Left lung (tissue), 14 donors: ENCODE measurements at places on chromosomes 7 and 10.

GRCh38 chr7:98107313-98107721, 655 bp downstream of the LMTK2 start:
- H3K4me1 ChIP-seq = peaks cover 13% of the 10 kb centered on the region
- DNase-seq = no peak
- H3K27ac ChIP-seq = peak overlapping the region; percentile 79
- no peaks in the 10 kb centered on the region for H3K27me3 ChIP-seq
- H3K4me3 ChIP-seq = peak overlapping the region; percentile 97
- no peaks in the 10 kb centered on the region for H3K36me3 ChIP-seq

GRCh38 chr10:102368077-102368476, 27.4 kb upstream of the NFKB2 start:
- H3K4me3 ChIP-seq = no peak overlapping the region
- no peak overlapping the region for H3K27ac ChIP-seq

GRCh38 chr10:29144126-29144525, 144.7 kb upstream of the LYZL1 start:
- H3K27me3 ChIP-seq = peaks cover 14% of the 10 kb centered on the region
- H3K4me3 ChIP-seq = no peak overlapping the region
- DNase-seq = no peak
- no peaks in the 10 kb centered on the region for H3K36me3 ChIP-seq
- H3K27ac ChIP-seq = no peak overlapping the region
- H3K4me1 ChIP-seq = no peaks in the 10 kb centered on the region

GRCh38 chr7:138745189-138745588, 44.0 kb upstream of the SVOPL start:
- no peak overlapping the region for H3K27ac ChIP-seq
- H3K27me3 ChIP-seq = no peaks in the 10 kb centered on the region
- H3K36me3 ChIP-seq = no peaks in the 10 kb centered on the region
- H3K4me3 ChIP-seq = no peak overlapping the region
- no peaks in the 10 kb centered on the region for H3K4me1 ChIP-seq

DNA sequence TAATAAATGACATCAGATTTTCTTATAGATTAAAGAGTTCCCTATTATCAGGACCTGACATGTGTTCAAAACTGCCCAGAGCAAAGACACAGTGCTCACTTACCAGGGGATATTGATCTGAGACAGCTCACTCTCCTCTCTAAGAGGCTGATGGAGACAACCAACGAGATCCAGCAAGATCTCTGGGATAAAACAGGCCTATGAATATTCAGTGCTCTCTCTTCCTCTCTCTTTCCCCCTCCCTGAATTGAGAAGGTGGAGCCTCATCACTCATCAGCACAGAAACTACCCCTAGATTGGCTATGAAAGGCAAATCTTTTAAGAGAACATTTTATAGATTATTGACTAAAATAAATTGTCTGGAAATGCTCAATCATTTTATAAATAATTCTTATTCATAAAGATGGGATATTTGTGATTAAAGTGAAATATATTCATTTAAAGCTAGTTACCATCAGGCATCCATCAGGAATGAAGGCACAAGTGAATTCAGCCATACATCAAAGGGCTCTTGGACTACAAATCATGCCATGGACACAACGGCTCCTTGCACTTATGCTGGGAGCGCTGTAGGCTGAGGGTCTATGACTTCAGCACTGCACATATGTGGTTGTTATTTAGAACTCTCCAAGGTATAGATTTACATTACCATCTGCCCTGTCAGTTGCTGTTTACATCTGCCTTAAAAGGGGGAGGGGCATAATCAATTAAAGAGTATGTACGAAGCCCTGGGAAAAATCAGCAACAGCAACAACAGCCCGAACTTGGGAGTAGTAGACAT, 3.4 kb upstream of the PPP1R17 start:
- DNase-seq = no peak
- H3K27ac ChIP-seq = no peak overlapping the region
- H3K4me1 ChIP-seq = peaks cover 6% of the 10 kb centered on the region

- no peaks in the 10 kb centered on the region for H3K27me3 ChIP-seq
- no peak for DNase-seq
- H3K4me1 ChIP-seq = no peaks in the 10 kb centered on the region
- H3K4me3 ChIP-seq = no peak overlapping the region
Measured at GRCh38 chr7:150838965-150839650, 13.2 kb upstream of the AOC1 start.

DNA sequence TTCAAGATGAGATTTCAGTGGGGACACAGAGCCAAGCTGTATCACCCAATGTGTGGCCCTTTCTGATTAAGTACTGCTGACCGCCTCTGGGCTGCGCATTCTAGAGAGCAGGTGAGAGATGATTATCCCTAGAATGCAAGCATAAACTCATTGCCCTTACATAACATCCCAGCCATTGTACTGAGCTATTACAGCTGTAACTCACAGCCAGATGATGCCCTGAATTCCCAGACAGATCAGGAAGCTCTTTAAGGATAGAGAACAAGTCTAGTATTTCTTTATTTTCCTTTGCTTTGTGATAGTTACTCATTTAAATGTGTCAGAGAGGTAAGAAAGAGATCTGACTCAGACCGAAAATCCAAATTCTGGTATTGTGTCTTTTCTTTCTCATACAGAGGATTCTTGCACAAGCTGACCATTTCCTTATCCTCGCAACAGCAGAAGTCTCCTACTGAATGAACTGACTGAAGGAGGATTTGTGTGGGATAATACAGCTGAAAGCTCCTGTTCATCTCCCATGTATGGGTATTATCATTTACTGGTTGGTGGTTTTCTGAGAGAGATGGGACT, 58.4 kb downstream of the ZNF22 start:
- peak overlapping the region; percentile 57 for H3K27ac ChIP-seq
- H3K4me3 ChIP-seq = no peak overlapping the region
- no peak for DNase-seq
- no peaks in the 10 kb centered on the region for H3K4me1 ChIP-seq
- H3K27me3 ChIP-seq = no peaks in the 10 kb centered on the region

GRCh38 chr7:129376076-129376777, 58.0 kb upstream of the STRIP2 start:
- H3K4me1 ChIP-seq = peaks cover 16% of the 10 kb centered on the region
- H3K27me3 ChIP-seq = no peaks in the 10 kb centered on the region
- no peak overlapping the region for H3K4me3 ChIP-seq
- DNase-seq = no peak
- no peaks in the 10 kb centered on the region for H3K36me3 ChIP-seq

- no peaks in the 10 kb centered on the region for H3K27me3 ChIP-seq
- no peaks in the 10 kb centered on the region for H3K36me3 ChIP-seq
- H3K4me3 ChIP-seq = peak within 1 kb of the TSS; percentile 16
- no peak within 1 kb of the TSS for H3K27ac ChIP-seq
Measured at GRCh38 chr7:105581066-105581811, at the start of gene EFCAB10. EFCAB10 (minus strand) TSS chr7:105581493; CDS start chr7:105581463, 30 bp downstream.

GRCh38 chr10:118045837-118046394, 825 bp downstream of the RAB11FIP2 start:
- peaks cover 12% of the 10 kb centered on the region for H3K4me1 ChIP-seq
- H3K27ac ChIP-seq = peak overlapping the region; percentile 94
- H3K4me3 ChIP-seq = peak overlapping the region; percentile 86
- no peaks in the 10 kb centered on the region for H3K36me3 ChIP-seq
- H3K27me3 ChIP-seq = no peaks in the 10 kb centered on the region

DNA sequence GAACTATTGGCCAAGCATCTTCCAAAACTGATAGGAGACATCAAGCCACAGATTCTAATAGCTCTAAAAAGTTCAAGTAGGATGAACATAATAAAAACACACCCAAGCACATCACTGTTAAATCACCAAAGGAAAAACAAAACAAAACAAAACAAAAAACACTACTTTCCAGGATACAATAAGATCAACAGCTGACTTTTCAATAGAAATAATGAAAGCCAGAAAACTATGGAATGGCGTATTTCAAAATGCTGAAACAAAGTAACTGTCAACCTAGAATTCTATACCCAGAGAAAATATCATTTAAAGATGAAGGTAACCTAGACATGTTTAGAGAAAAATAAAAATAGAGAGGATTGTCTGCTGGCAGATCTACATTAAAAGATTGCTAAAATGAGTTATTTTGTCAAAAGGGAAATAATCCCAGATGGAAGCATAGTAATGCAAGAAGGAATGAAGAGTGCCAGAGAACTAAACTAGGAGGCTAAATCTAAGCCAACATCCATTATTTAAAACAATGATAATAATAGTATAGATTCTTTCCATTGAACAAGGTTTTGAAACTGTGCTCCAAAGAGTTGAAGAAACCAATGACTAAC, 13.9 kb downstream of the TUBAL3 start:
- H3K4me3 ChIP-seq = no peak overlapping the region
- no peak for DNase-seq
- no peaks in the 10 kb centered on the region for H3K4me1 ChIP-seq
- no peak overlapping the region for H3K27ac ChIP-seq
- H3K27me3 ChIP-seq = no peaks in the 10 kb centered on the region

DNA sequence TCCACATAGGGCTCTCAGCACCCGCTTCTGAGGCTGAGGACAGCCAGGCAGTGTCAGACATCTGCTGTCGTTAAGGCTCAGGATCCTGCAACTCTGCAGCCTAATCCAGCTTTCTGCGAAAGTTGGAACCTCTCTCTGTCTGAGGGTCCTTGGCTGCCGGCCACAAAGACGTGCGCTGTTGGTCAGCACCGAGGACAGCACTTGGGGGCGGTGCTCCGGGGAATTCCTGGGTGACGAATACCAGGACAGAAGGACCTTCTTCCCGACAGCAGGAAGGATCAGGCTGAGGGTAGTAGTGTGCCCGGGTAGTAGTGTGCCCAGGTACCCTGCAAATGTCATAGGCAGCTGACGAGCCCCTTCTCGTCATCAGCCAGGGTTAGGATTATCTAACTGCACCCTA, 16.0 kb upstream of the RASGEF1A start:
- H3K27ac ChIP-seq = no peak overlapping the region
- no peaks in the 10 kb centered on the region for H3K27me3 ChIP-seq
- no peaks in the 10 kb centered on the region for H3K36me3 ChIP-seq
- H3K4me1 ChIP-seq = peaks cover 13% of the 10 kb centered on the region

- no peaks in the 10 kb centered on the region for H3K27me3 ChIP-seq
- H3K36me3 ChIP-seq = no peaks in the 10 kb centered on the region
- no peak overlapping the region for H3K27ac ChIP-seq
- H3K4me3 ChIP-seq = no peak overlapping the region
- H3K4me1 ChIP-seq = peaks cover 7% of the 10 kb centered on the region
- DNase-seq = peak; percentile 93
Measured at GRCh38 chr7:157273208-157274093, 63.4 kb upstream of the DNAJB6 start.

- H3K4me1 ChIP-seq = no peaks in the 10 kb centered on the region
- DNase-seq = no peak
- no peak overlapping the region for H3K27ac ChIP-seq
- H3K36me3 ChIP-seq = no peaks in the 10 kb centered on the region
Measured at GRCh38 chr7:156069891-156070290, 257.6 kb upstream of the SHH start.

DNA sequence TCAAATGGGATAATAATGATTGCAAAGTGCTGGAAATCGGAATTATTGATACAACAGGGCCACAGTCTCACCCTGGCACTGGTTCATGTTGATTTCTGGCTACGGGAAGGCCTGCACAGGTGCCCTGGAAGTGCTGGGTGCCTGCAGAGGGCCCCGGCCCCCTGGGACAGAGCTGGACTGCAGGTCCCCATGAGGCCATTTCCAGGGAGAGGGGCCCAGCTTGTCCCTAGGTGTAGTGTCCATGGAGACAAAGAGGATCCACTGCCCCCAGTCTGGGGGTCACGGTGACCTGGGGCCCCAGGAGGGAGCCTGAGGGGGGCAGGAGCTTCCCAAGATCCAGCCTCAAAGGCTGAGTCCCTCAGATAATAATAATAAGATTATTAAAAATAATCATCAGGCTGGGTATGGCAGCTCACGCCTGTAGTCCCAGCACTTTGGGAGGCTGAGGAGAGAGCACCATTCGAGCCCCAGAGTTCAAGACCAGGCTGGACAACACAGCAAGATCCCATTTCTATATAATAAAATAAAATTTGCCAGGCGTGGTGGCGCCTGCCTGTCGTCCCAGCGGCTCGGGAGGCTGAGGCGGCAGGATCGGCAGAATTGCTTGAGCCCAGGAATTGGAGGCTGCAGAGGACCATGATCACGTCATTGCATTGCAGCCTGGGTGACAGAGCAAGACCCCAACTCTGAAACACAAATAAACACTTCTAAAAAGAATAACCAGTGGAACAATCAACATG, 98.1 kb downstream of the MICALL2 start:
- H3K4me1 ChIP-seq = no peaks in the 10 kb centered on the region
- peaks cover 49% of the 10 kb centered on the region for H3K27me3 ChIP-seq
- no peak overlapping the region for H3K4me3 ChIP-seq
- no peak overlapping the region for H3K27ac ChIP-seq
- peak; percentile 52 for DNase-seq

DNA sequence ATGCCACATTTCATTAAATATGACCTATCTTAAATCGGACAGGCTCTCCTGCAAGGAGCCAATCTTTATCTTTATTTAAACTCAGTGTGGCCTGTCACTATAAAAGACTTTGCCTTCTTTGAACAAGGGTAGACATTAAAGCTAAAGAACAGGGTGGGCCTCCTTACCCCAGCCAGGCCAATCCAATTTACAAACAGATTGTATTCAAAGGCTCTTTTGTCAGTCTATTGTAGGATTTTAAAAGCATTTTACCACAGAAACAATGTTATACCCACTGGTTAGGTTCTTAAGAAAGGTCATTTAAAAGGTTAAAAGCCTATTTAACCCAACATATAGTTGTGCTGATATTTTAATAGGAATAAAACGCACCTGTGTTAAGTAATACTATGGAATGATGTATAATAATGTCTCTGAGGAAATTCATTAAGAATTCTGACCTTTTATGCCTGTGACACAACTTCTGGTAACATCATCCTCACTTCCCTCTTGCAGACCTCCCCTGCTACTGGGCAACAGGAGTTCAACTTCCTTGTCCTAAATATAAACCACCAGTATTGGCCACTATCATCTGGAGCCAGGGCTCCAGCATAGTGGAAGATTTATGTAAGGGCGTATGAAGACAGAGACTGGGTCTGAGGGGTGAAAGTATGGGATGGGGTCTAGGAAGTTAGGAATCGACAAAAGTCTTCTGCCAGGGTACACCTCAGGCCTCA, 32.5 kb downstream of the MTERF1 start:
- no peaks in the 10 kb centered on the region for H3K36me3 ChIP-seq
- H3K27ac ChIP-seq = no peak overlapping the region
- no peaks in the 10 kb centered on the region for H3K4me1 ChIP-seq

DNA sequence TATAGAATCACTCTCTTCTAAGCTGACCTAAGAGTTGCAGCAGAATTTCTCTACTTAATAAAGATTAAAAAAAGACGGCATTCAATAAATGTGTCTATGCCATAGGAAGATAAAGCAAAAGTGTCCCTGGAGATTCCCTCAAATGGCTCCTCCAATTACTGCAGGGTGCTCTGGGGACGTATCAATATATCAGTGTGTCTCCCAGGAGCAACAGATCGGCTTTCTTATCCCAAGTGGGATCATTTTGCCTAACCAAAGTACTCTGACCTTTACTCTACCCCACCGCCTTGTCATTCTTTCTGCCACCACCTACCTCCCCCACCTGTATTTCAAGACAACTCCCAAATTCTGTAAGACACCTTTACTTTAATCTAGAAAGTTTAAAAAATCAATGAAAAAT, 202.0 kb upstream of the SEMA3C start:
- no peaks in the 10 kb centered on the region for H3K4me1 ChIP-seq
- no peak for DNase-seq
- H3K27me3 ChIP-seq = no peaks in the 10 kb centered on the region
- H3K27ac ChIP-seq = no peak overlapping the region
